ENCODE measurements at places on chromosomes 12 and 14.

DNA sequence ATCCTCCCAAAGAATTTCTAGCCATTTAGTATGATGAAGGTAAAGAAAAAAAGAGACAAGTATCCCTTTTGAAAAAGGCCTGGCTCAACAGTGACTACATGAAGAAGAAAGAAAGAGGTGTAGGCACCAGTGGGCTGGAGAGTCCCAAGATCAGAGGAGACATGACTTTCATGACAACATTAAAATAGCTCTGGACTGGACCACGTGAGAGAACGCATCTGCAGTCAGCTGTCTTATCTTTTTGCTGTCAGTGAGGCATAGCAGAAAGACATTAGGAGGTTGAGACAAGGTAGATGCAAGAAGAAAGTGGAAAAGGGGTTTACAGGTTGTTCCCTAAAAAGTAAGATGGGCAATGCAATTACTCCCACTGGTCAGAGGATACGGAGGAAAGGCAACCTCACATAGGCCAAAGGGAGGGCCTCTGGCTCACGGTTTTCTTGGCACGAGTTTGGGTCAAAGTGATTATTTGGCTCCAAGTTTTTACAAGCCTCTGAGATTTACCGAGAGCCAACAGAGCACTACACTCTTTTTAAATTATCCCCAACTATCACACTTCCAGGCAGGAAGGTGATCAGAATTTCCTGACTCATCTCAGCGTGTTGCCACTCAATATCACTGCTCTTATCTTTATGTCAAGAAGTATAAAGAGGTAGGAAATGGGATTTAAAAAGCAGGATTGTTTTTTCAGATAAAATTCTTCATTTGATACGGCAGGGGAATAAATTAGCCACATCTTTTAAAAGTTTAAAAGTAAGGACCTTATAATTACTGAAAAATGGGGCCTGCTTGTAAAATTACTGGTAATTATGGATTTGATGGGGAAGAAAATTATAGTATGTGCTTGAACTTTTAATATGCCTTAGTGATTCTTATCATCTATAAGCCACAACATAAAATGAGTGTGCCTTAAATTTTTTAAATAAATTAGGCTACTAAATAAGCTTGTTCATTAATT lies 29.2 kb downstream of the TMTC1 start:
- DNase-seq, result no peak

- no peak for DNase-seq
These were observed 226.2 kb upstream of the CRY1 start for GRCh38 chr12:107319533-107320032.

DNA sequence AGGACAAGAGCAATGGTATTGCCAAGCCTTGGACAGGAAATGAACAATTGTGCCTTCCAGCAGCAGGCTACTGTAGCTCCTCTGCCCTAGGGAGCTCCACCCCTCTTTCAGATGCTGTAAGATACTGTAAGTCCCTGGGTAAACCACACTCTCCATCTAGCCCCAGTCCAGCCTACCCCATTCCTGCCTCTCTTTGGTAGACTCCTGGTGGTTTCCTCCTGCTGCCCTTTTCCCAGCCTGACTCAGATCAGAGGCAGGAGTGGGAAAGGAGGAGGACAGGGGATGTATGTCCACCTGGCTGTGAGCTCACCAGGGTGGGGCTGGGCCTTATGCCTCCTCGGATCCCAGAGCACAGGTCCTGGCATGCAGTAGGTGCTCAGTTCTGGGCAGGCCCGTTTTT lies 174.6 kb downstream of the ESRRB start:
- no peak for DNase-seq

- DNase-seq, result no peak
These were observed 167.2 kb upstream of the BMP4 start for GRCh38 chr14:54123841-54124240.

DNA sequence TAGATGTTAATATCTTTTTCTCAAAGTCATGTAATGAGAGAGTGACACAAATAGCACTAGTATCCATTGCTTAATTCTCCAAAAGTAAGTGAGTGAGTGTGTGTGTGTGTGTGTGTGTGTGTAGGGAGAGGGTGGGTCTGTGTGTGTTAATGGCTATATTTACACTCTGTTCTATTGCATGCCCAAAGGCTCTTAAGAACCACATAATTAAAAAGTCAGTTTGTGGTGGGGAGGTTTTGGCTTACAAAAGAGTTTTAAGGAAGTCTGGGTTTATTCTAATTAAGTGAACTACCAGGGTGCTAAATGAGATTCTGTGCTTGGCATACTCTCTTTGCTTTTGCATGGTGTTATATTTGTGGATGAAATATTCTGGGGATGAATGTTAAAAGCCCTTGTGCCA lies 1897.6 kb upstream of the FLRT2 start:
- no peak for DNase-seq

DNA sequence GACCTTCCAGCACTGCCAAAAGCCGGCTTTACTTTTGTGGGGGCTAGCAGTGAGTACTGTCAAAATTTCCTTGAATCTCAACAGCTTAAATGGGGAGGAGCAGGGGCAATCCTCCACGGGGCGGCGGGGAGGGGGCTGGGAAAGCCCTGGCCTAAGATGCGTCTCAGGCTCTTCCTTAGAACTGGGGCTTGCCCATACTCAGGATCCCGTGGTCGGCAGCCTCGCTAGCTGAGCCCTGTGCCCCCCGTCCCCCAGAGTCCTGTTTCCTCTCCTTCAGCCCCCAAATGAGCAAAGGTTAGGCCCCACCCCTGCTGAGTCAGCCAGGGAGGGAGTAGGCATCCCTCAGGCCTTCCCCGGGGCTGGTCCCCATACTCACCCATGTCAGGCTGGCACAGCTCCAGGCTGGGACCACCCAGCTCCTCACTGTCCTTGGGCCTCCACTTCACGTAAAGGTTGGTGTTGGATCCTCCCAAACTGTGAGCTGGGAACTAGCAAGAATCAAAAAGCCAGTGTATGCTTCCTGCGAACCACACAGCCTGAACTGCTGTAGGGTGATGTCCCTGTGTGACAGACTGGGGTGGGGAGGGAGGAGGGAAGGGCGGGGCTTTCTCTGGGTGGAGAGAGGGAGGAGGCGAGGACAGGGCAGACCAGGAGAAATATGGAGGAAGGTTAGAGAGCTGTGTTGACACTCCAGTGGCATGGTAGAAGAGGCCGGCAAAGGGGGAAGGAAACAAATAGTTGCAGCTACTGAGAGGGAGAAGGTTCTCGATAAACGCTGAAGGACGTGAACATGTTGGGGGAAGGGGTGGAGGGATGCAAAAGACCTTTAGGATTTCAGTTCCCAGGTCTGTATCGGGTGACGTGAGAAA lies 5.9 kb upstream of the BAZ2A start:
- peak; percentile 90 for DNase-seq

GRCh38 chr14:45916340-45916953 lies 663.4 kb upstream of the MIS18BP1 start:
- no peak for DNase-seq

- no peak for DNase-seq
These were observed 67.1 kb upstream of the SRSF5 start for GRCh38 chr14:69699748-69700303.

GRCh38 chr12:122155705-122156104 lies 18.3 kb downstream of the IL31 start:
- DNase-seq, result no peak

GRCh38 chr12:106058256-106059182 lies 80.2 kb downstream of the NUAK1 start:
- no peak for DNase-seq

DNA sequence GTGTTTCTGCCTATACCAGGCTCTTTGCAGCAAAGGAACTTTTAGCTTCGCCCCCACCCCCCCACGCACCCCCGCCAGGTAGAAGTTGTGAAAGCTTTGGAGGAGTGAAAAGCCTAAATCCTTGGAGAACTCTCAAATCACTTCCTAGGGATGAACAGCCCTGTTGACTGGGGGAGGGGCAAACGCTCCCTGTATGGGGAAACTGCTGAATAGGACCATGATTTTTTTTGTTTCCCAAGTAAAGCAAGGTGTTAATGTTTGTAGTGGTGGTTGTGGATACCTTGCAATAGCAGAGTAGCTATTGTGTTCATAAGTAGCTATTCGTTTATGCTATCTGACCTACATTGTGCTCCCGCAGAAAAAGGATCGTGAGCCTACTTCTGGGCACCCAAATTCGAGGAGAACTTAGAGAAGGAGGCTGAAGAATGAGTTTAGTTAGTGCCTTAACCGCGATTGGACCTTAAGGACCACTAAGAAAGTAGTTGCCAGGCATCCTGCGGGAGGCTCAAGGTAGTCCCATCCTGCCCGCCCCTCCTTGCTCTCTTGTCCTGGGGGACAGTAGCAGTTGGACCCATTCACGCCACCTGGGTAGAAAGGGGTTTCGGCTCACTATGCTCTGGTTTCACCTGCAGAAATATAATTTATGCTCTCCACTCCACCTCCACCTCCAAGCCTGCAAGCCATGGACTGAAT lies 901 bp upstream of the NFKBIA start:
- DNase-seq, result no peak

GRCh38 chr12:113425960-113426453 lies 3.8 kb downstream of the SDSL start:
- DNase-seq, result no peak

DNA sequence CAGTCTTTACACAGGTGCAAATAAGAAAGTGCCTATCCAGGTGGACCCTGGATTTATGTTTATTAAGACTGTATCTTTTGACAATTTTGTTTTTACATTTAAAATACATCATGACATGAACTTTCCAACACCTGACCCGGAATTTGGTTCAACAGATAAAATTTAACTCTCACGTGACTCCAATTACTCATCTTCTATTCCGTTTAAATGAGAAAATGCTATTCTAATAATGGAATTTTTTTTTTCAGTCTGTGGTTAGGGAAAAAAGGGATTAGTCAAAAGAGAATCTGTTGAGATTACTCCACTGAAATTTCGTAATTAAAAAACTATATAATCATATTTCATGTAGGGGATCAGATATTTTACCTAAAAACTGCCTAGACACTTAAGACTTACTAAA lies 11.1 kb downstream of the VPS37B start:
- DNase-seq, result no peak

- DNase-seq, result no peak
These were observed 20.9 kb upstream of the HECTD1 start for GRCh38 chr14:31228533-31228932.

- DNase-seq, result peak; percentile 43
These were observed 15.1 kb upstream of the SLC38A2 start for GRCh38 chr12:46387670-46388069.

DNA sequence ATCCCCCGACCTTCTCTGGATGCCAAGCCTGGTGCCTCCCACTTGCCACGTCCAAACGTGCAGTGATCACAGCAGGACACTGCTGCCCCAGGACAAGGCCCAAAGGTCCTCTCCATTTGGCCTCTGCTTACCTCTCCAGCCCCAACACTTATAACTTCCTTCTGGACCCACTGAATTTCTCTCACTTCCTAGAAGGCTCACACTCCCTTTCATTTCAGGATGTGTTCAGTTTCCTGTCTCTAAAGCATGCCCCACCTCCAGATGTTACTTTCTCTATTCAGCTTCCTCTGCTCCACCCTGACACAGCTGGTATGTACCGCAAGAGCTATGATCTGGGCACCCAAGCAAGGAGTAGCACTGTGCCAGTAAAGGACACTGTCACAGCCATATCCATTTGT lies 33.0 kb downstream of the CDKL1 start:
- peak; percentile 13 for DNase-seq

DNA sequence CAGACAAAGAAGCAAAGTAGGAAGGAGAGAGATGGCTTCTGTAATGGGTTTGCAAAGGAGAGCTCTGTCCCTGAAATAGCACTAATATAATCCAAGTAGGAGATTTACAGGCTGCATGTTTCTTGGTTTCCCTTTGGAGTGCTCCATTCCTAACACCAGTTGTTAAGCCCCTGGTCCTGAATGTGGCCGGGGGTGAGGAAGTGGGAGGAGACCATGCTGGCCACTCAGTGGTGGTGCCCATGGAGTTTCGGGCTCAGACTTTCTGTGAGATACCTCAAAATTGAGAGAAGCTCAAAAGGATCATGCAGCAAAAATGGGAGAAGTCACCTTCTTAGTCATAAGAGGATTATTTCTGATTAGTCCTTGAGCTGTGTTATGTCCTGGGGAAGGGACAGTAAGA lies 88.5 kb downstream of the DAD1 start:
- no peak for DNase-seq

- DNase-seq, result no peak
These were observed 124.8 kb upstream of the MAP1LC3B2 start for GRCh38 chr12:116434155-116435011.

GRCh38 chr12:14156606-14157005 lies 175.2 kb upstream of the GRIN2B start:
- no peak for DNase-seq

DNA sequence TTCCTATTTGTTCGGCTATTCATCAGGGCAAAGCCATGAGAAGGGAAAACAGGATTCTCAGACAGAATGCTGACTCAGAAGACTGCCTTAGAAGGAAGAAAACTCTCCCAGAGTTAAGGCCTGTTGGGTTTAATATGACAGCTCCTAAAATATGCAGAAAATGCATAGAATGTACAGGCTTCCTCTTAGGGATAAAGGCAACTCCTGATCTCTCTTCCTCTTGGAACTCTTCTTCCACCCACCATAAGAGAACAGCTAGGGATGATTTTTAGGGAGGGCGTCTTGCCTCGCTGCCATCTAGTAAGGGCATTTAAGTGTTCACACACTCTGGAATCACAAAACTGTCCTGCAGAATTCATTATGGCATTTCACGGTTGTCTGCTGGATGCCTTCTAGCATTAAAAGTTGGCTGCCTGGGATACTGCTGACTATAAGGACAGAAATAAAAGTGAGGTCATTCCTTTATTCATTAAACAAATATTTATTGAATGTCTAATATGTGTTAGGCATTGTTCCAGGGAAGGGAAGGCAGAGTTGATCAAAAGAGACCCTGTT lies 73.7 kb downstream of the DCAF5 start:
- DNase-seq, result no peak

GRCh38 chr14:30221546-30221945 lies 293.9 kb upstream of the PRKD1 start:
- no peak for DNase-seq

- no peak for DNase-seq
These were observed 703.7 kb upstream of the MGAT4C start for GRCh38 chr12:86959766-86960458.

DNA sequence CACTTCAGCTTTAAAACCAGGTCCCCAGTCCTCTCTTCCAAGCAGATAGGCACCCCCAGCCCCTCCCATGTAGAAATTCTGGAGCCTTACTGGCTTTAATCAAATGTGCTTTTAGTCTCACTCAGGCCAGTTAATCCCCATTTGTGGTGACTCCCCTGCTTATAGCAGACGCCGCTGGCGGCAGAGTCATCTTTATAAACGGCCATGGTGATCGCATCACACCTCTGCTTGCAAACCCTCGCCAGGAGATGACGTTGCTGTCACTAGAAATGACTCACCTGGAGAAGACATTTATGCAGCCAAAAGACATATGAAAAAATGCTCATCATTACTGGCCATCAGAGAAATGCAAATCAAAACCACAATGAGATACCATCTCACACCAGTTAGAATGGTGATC lies 369.3 kb downstream of the VRK1 start:
- DNase-seq, result no peak
